ENCODE measurements at places on chromosomes 3 and 15.
A peak's percentile ranks its signal among the peaks of the same experiment; 100 is the strongest.

GRCh38 chr3:12978682-12979081 is 94.5 kb downstream of the IQSEC1 start:
- no peak for DNase-seq

DNA sequence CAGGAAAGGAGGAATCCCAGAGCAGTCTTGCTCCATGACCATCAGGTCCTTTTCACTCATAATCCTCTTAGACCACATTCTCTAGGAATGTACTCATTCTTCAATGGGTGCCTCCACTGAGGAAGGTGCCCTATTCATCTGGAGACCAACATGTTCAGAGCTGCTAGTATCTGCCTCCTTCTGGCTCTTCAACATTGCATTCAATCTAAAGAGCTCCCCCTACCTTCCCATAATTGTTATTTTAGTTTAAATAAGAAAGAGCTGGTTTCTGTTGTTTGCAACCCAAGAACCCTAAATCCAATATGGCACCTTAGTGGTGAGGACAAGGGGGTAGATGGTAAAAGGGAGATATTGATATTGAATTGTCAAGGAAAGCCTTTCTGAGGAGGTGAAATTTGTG is 67.6 kb downstream of the SCN11A start:
- no peak for DNase-seq

GRCh38 chr3:21390136-21390535 is 360.9 kb downstream of the ZNF385D start:
- DNase-seq, result no peak

DNA sequence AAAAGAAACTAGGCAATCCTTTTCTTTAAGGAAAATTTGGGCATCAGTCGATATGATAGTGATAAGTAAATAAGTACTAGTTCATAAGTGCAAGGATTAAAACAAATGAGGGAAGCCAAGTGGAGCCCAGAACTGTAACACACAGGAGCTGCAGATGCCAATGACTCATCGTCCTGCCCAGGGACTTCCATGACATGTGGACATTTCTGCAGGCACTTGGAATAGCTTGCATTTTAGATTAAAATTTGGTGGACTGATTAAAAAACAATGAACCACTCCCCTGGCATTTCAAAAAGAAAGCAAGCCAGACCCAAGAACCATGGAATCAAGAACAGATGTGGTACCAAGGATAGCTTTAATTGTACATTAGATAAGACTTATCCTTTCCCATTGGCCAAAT is 2.9 kb downstream of the SAMD7 start:
- DNase-seq, result no peak

GRCh38 chr15:23853286-23853685 is 166.2 kb upstream of the NDN start:
- DNase-seq, result no peak

GRCh38 chr15:61064651-61065050 is 164.5 kb downstream of the RORA start:
- no peak for DNase-seq

DNA sequence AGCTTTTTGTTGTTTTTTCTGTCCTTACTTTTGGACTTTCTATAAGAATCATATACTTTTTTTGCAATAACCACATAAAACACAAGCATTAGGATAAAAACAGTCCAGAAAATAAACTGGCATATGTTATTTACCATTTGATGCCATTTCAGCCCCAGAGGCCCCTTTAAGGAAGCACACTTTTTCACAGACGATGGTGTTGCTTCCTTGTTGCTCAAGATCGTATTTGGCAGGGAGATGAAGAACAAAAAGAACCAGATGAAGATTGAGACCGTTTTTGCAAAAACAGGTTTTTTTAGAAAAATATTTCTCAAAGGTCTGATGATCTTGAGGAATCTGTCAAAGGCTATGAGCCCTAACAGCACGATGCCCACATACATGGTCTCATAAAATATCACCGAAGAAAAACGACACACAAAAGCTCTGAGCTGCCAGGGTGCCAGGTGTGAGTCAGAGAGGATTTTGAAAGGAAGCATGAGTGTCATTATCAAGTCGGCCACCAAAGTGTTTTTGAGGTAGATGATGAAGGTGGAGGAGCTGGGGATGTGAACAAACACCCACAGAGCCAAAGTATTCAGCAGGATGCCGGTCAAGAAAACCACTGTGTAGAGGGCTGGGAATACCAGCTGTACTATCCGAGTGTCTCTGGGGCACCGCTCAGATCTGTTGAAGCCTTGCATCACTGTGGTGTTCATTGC is 902 bp downstream of the P2RY13 start:
- no peak for DNase-seq

- no peak for DNase-seq
Measured at GRCh38 chr3:23377928-23378672, 175.0 kb downstream of the UBE2E2 start.

DNA sequence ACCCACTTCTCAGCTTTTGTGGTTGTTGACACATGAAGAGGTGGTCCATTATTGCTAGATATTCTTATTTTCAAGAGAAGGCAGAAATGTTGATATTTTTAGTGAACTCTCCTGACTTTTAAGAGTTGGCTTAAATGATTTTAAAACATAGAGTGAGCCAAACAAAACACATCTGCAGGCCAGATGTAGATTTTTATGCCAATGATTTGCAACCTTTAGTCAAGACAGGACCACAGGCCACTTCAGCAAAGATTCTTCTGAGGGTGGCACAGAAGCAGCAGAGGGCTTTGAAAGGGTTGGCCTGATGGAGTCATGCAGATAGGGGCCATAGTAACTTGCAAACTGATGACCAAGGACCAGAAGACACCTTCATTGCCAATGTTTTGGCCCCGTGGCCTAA is 276.5 kb upstream of the P2RY1 start:
- DNase-seq, result no peak

GRCh38 chr15:85582131-85583079 is 202.0 kb downstream of the AKAP13 start:
- DNase-seq, result peak; percentile 55

- no peak for DNase-seq
Measured at GRCh38 chr15:50182219-50183013, 420 bp downstream of the SLC27A2 start.

DNA sequence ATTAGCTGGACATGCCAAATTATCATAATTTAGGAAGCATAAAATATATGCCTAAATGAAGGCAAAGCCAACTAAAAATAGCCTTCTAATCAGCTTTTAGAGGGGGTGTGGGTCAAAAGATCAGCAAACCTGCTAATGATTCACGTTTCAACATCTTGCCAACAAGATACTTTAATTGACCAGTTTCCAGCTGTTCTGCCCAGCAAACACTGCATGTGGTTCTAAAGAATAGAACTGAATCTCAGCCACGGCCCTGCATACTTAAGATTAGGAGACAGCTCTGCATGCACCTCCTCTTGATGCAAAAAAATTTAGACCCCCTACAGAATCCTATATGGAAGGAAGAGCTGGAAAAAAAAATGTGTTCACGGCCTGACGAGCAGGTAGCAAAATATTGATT is 500.5 kb downstream of the TBL1XR1 start:
- no peak for DNase-seq

GRCh38 chr3:85498177-85498576 is 539.4 kb downstream of the CADM2 start:
- no peak for DNase-seq

DNA sequence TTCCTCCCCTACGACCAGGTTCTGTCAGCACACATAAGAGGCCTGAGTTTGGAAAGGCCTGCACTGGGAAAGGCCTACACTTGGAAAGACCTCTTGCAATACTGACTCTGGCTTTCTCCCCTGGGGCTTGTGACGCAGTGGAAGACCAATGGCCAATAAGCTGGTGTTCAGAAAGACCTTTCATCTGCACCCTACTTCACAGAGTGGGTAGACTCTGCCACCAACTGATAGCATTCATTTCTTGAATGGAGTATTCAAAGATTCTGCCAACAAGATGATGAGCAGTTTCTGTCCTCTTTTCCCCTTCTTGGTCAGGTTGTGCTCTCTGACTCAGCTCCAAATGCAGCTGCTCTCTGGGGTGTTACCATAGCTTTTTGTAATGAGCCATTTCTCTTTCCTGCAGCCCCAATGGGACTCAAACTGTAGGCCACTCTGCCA is 48.8 kb downstream of the TIPARP start:
- no peak for DNase-seq

DNA sequence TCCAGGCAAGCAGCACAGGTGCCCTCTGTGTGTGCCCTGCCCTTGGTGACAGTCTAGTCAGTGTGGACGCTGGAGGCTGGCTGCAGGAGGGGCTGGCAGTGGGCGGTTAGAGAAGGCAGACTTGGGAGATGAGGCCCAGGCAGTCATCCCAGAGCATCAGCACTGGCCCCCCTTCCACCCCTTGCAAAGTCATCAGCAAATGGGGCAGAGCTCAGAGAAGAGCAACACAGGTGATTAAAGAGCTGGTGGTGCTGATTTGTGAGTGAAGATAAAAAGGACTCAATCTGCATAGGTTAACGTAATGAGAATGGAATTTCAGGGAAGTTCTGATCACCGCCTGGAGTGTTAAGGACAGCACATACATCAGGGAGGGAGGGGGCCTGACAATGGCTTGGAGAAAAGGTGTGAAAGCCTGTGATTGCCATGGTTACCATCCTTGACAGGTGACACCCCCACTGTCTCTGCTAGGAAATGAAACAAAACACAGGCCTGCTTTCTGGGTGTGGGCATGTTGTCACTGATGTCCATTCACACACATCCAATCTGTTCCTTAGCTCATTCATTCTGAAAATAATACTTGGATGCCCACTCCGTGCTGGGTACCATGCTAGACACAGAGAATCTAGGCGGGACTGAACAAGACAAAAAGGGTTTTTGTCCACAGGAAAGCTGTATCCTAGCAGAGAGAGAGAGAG is 269.6 kb upstream of the ST8SIA2 start:
- no peak for DNase-seq

GRCh38 chr3:36175916-36176461 is 204.3 kb upstream of the STAC start:
- no peak for DNase-seq

DNA sequence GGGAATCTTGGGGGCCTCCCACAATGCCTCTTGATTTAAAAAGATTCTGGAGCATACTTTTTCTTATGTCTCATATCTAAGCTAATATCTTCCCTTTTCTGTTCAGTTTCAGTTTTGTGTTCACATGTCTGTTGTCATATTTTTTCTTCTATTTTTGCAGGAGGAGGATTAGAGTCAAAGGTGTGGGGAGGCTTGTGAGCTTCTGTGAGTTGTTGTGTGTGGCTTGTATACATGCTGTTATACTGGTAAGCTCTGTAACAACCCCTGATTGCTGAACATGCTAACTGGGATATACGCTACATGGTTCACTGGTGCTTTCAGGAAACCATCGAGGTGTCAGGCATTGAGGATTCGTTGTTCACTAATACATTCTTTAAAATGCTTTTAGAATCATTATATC is 83.5 kb downstream of the SLC25A26 start:
- no peak for DNase-seq

DNA sequence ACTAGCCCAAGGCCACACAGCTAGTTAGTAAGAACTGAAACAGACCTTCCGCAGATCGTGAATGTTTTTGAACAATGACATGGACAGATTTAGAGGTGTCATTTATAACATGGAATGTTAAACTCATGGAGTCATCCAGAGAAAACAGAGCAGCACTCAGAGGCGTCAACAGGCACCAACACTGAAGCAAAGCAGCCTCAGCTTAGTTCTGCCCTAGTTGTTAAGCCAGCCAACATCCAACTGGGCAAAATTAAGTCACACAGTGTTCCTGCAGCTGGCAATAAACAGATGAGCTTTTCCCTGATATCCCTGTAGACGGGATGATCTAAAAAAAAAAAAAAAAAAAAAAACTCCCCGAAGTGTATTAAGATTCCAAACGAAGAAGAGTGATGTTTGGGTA is 13.6 kb downstream of the DCLK3 start:
- no peak for DNase-seq

DNA sequence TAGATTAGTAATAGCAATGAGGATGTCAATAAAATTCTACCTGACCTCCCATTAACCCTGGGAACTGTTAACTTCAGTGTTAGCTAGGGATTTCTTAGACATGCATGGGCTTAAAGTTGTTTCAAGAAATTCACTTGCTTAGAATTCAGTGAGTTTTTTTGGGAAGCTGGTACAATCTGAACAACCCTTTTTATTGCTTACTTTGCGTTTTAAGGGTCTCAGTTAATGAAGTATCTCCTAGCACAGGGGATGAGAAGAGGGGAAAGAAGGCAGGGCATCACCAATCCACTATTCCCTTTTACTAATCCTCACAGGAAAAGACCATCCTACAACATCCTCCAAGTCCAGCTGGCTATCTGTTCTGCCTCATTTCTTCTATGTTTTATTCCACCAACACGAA is 334.9 kb downstream of the MAGI1 start:
- DNase-seq, result no peak

DNA sequence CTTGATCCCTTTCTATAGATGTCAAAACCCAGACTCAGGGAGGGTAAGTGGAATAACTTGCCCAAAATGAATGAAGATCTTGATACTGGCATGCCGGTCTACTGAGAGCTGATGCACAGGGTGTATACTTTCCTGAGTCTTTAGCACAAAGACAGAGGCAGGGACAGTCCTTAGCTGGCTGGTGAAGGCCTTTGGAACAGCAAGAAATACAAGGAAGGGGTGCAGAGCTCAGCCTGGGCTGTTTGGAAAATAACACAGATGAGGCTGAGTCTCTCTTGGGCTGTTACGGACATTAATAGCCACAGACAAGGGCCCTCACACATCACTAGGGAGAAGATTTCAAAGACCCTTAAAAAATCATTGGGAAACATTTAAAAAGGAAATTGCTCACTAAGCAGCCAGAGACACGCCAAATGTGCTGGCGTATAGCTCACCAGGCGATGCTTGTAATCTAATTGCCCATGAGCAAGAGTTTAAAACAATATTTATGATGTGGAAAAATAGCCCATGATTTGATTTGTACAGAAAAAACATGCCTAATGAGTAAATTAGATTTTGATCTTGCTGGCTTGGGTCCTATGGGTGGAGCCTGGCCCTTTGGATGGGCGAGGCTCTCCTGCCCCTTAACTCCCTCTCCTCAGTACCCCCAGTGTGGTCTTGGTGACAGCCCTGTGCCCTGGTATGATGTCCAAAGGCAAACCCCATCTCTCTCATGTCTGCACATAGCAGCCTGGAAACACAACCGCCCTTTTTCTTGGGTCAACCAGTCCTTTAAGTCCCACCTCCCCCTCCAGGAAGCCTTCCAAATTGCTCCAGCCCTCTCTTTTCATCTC is 81.8 kb upstream of the MRPS22 start:
- DNase-seq, result no peak

DNA sequence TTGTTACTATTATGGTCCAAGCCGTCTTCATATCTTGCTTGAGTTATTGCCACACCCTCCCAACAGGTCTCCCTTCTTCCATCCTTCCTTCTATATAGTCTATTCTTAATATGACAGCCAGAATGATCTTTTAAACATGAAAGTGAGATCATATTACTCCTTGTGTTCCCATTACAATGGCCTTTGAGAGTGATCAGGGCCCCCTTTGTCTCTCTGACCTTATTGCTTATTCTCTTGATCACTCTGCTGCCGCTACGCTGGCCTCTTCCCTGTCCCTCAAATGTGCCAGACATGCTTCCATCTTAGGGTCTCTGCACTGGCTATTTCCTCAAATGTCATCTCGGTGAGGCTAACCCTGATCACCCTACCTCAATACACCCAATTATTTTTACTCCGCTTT is 38.1 kb downstream of the UBE2E2 start:
- DNase-seq, result no peak

Data from uterus (tissue), 4 donors.